ENCODE measurements at places on chromosomes 16 and 17.

GRCh38 chr16:10862438-10862837, 14.6 kb upstream of the CIITA start:
- no peak for DNase-seq

DNA sequence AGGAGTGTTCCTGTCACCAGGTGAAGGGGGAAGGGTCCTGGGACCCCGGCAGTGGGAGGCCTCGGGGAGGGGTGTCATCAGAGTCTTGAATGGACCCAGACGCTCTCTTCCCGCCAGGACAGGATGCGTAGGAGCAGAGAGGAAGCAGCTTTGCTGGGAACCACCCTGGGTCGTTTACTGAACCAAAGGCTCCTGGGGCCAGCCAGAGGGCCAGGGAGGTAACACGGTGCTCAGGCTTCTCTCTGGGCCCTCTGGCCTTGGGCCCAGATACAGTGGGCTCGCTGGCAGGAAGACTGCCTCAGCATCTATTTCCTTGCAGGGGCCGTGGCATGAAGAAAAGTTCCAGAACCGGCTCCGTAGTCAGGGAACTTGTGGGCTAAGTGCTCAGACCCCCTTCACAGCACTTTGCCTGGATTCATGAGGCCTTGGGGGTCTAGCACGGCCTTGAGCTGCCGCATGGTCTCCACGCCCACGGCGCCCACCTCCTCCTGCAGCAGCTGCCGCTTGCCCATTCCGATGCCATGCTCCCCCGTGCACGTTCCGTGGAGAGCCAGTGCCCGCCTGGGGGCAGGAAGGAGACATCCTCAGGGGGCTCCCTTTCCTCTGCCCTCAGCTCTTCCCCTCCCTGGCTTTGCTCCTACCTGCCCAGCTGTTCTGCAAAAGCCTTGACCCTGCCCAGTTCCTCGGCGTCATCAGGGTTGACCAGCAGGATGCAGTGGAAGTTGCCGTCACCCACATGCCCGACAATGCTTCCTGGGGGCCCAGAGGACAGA, 4.4 kb downstream of the LDHD start:
- DNase-seq, result no peak

DNA sequence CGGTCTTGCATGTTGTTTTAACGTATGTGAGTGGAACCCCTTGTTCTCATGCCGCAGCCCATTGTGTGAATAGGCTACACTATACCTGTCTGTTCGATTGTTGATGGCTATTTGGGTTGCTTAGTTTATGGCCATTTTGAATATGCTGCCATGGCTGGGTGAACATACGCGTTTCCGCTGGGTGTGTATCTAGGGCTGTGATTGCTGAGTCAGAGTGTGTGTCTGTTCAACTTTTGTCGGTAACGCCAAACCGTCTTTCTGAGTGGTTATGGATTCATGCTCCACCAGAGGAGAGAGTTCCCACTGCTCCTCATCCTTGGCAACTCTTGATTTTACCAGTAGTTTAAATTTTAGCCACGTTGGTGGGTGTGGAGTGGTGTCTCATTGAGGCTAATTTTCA, 77.0 kb downstream of the METRNL start:
- DNase-seq, result no peak

DNA sequence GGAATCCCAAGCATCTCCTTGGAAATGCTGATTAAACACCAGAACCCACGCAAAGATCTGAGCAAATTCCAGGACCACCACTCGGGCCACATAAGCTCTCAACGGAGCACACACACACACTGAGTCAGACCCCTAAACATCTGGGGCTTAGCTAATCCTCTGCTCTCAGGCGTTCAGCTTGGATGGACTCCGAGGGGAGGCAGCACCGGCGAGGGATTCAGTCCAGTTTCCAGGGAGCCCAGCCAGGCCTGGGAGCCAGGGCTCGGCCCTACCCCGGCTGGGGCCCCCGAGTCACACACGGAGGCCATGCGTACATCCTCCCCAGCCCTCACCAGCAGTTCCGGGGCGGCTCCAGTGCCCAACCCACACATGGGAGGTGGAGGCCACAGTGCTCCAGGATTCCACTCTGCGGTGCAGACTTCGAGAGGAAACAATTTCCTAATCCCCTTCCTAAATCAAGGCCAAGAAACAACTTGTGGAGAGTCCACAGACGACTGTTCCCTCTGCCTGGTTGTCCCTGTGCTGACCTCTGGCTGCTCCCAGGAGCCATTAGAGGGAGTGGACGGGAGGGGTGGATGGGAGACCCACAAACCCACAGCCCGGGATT, 70.5 kb downstream of the GAS7 start:
- DNase-seq, result no peak

DNA sequence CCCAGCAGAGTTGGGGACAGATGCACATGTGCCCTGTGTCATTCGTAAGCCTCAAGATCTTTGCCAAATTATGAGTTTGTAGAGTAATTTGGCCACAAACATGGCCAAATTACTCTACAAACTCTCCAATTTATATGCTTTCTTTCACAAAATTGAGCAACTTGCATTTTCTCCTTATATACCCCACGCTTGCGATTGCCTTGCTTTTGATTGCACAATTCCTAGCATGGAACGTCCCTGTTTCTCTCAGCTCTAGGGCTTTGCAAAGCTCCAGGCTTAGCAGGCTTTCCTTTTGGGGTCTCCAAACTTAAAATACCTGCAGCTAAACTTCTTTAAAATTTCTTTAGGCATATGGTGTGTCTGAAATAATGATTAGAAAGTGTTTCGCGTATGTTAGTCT, 28.5 kb upstream of the MAF start:
- DNase-seq, result no peak

GRCh38 chr16:68296291-68296690, 14.5 kb downstream of the SLC7A6OS start:
- DNase-seq, result no peak

DNA sequence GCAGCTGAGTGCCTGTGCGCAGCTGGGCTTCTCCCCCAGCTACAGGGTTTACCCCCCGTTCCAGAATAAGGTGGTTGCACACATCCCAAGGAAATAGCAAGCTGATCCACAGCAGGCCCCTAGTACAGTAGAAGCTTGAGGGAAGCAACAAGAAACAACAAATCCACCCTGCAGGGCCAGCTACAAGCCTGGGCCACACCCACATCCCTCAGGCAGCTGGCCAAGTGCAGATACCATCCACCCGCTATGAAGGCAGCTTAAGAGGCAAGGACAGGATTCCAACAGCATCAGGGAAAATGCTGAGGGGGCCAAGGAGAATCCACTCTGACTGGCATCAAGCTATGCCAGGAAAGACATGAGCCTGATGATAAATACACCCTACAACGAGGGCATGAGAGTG, 66.9 kb upstream of the RCVRN start:
- no peak for DNase-seq

DNA sequence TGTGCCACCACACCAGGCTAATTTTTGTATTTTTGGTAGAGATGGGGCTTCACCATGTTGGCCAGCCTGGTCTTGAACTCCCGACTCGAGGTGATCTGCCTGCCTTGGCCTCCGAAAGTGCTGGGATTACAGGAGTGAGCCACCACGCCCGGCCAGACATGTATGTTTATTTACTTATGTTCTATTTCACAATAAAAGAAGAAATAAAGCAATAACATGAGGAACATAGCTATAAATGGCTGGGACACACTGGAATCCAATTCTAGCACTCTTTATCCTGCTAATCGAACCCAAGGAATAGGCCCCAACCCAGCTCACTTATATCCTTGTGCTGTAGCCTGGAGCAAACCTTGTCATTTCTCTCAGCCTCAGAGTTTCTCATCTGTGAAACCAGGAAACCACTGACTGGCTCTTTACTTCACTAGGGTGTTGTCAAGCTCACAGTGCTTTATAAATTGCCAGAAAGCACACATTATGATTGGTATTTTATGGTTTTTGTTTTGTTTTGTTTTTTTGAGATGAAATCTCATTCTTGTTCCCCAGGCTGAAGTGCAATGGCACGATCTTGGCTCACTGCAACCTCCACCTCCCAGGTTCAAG, 4.3 kb upstream of the ODAD4 start:
- no peak for DNase-seq

- DNase-seq, result no peak
These were observed 101.1 kb upstream of the CCL2 start for GRCh38 chr17:34153991-34154390.

GRCh38 chr17:81477173-81477572, 35.4 kb downstream of the ACTG1 start:
- no peak for DNase-seq

DNA sequence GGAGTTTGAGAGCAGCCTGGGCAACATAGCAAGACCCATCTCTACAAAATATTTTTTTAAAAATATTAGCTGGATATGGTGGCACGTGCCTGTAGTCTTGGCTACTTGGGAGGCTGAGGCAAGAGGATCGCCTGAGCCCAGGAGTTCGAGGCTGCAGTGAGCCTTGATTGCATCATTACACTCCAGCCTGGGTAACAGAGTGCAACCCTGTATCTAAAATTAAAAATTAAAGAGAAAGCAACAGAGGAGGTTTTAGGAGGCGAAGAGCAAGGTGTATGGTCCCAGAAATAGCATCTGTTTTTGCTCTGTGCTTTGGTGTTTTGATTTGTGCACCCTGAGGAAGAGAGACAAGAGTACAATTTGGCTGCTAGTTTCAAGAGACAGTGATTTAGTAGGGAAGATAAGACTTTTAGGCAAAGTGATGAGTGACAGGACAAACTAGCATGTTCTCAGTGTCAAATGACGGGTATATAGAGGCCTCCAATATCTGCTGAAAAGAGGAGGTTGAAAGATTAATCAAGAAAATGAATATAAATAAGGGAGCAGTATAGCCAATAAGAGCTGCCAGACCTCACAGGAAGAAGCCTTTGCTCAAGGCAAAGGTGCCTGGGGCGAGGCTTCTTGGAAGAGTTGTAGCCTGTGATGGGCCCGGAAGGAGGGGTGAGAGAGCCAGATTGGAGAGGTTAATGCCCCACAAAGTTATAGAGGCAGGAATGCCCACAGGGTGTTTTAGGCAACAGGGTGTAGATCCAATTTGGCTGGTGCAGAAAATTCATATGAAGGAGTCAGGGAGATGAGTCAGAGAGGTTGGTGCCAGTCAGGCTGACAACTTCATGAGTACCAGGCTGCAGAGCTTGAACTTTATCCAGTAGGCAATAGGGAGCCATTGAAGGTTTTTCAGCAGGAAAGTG, 11.4 kb downstream of the HLF start:
- DNase-seq, result no peak

GRCh38 chr17:59534583-59534982, 30.8 kb upstream of the DHX40 start:
- DNase-seq, result no peak

GRCh38 chr16:89324056-89325010, 106.8 kb downstream of the ZNF778 start:
- DNase-seq, result peak; percentile 72

DNA sequence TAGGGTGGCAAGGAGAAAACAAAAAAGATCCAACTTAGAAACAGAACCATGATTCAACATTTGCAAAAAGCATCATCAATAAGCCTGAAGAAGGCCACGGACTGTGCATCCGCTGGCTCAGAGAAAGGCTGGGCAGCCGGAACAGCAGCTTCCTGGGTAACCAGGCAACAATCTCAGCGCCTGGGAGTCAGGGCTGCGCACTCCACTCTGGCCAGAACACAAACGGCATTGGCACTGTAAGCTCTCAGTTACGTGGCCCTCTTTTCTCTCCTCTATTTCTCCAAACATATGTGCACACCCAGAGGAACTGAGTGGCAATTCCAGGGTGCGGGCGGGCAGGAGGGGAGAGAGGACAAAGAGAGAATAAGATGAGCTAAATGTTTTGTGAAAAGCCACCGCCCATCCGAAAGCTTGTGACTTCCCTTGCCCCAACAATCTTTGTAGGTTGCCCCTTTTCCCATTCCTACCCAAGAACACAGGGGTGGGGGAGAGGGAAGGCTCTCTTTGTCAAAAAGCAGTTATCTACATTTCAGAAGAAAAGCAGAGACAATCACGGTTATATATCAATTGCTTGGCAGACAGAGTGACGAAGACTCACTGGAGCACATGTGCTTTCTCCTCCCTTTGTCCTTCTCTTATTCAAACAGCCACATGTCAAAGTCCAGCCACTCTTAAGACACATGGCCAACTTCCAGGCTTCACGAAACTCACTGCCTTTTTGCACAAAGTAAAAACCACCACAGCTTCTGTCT, 6.6 kb upstream of the GHDC start:
- DNase-seq, result no peak

- no peak for DNase-seq
These were observed 14.1 kb downstream of the NQO1 start for GRCh38 chr16:69712277-69712676.
